ENCODE measurements at places on chromosomes 2 and 18. TPM values are rescaled to one million over a fixed set of nuclear protein-coding genes. Genes with fewer than 3 reads are reported as not detected.

Gene RIF1
- 34.2 TPM for total RNA-seq

Gene CHST10
- 0.44 TPM for total RNA-seq

Gene WNT6
- 0.37 TPM for total RNA-seq

Gene ABCB11
- 1.1 TPM for total RNA-seq

Gene HOXD9
- 1.7 TPM for total RNA-seq

Gene KCNE4
- 2.1 TPM for total RNA-seq

Gene AP1S3
- 8.8 TPM for total RNA-seq

Gene CTAGE1
- not detected for total RNA-seq

Gene CAPN14
- total RNA-seq: 0.08 TPM

Gene ZNF519
- 8.9 TPM for total RNA-seq

Gene CRIM1
- 55.7 TPM for total RNA-seq

Gene UCN
- total RNA-seq: 1.0 TPM

Gene RAD51AP2
- total RNA-seq: 0.12 TPM

Gene LTBP1
- total RNA-seq: 19.4 TPM

Gene MAT2A
- 156 TPM for total RNA-seq

Gene HOXD13
- 0.77 TPM for total RNA-seq

Gene SYT4
- total RNA-seq: 1.2 TPM

Gene POTEE
- total RNA-seq: 0.22 TPM

Gene SLC40A1
- 183 TPM for total RNA-seq

Gene SERPINB13
- not detected for total RNA-seq

Gene TGOLN2
- 162 TPM for total RNA-seq

Gene RAB31
- total RNA-seq: 16.0 TPM

Gene MAL
- total RNA-seq: 0.54 TPM

Gene ABI2
- 23.8 TPM for total RNA-seq

Gene ADGRF3
- 0.20 TPM for total RNA-seq

Gene C2orf74
- total RNA-seq: 2.9 TPM

Gene KCTD1
- total RNA-seq: 13.6 TPM

Gene IL18R1
- 1.1 TPM for total RNA-seq

Gene ERBB4
- 0.05 TPM for total RNA-seq

Gene EEF1B2
- 557 TPM for total RNA-seq

Gene TUBA4B
- not detected for total RNA-seq

Gene POLE4
- 59.2 TPM for total RNA-seq

Gene ANKRD62
- 0.19 TPM for total RNA-seq

Gene INO80C
- total RNA-seq: 32.1 TPM

Gene LRP1B
- total RNA-seq: 0.19 TPM

Gene BUB1
- total RNA-seq: 14.7 TPM

Gene MC4R
- not detected for total RNA-seq

Gene SNED1
- total RNA-seq: 4.6 TPM

Gene ACKR3
- total RNA-seq: 10.1 TPM

Gene VAMP8
- 222 TPM for total RNA-seq
